ENCODE measurements at places on chromosomes 4 and X.

DNA sequence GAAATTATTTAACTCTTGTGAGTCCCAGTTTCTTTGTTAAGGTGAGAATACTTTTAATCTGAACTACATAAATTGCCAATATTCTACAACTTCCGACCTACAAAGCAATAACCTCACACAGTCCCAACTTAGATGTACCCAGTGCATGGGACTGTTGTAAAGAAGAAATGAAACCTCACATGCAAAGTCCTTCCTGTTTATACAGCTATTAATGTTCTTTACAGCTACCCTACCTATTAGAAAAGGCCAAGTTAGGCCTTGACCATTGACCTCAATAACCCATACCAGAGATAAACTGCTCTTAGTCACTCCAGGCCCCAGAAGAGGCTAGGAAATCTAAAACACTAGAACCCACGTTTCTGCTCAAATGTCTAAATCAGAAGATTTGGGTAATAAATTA, 920.1 kb upstream of the TENM3 start:
- DNase-seq = no peak

- DNase-seq = no peak
Measured at GRCh38 chr4:26406346-26406975, 83.8 kb downstream of the CCKAR start.

GRCh38 chr4:30396772-30397475, 323.2 kb upstream of the PCDH7 start:
- DNase-seq = no peak

DNA sequence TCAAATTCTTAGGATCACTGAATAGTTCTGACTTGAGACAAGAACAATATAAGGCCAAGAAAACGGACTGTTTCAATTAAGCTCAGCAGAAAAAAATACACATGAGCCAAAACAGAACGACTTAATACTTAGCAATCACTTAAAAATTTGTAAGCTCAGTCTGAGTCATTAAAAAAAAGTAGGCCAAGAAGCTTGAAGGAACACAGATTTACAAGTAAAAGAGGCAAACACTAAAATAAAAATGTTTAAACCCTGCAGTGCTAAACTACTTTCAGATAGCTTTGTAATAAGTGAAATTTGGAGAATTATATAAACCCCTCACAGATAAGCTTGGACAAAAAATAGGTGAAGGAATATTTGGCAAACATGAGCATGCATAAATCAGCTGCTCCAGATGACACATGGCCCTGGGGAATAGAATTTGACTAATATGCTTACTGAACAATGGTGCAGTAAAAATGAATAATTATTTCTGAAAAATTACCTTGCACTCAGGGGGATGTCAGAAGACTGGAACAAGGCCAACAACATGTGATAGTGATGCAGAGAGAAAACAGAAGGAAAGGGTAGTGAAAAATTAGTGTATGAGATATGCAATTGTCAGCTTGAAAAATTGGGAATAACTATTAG, 49.6 kb downstream of the LNX1 start:
- no peak for DNase-seq

GRCh38 chrX:110698696-110699095, 96.9 kb downstream of the CHRDL1 start:
- DNase-seq = no peak

- DNase-seq = no peak
Measured at GRCh38 chr4:114251020-114251419, 271.6 kb upstream of the ARSJ start.

DNA sequence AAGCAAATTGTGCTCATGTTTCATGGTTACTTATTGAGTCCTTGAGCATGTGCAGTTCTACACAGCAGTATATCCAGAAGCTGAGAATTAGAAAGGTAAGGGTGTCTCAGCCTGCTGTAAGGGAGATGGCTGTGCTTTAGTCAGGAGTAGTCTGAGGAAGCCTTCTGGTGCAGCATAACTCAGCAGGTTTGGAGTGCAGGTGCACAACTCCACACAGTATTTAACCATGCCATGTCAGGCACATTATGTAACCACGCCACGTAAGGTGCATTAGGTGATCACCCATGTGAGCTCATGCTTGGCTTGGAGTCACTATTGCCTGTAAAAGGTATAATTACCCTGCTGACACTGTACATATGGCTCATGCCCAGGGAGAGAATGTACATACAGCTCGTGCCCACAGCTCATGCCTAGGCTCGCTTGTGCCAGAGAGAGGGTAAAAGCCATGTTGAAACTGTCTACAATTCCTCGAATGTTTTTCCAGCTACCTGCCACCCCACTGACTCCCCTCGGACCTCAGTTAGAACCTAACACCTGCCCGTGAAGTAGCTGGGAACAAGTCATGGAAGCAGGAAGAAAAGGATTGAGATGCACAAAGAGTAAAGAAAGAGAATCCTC, 37.8 kb downstream of the UCHL1 start:
- no peak for DNase-seq

DNA sequence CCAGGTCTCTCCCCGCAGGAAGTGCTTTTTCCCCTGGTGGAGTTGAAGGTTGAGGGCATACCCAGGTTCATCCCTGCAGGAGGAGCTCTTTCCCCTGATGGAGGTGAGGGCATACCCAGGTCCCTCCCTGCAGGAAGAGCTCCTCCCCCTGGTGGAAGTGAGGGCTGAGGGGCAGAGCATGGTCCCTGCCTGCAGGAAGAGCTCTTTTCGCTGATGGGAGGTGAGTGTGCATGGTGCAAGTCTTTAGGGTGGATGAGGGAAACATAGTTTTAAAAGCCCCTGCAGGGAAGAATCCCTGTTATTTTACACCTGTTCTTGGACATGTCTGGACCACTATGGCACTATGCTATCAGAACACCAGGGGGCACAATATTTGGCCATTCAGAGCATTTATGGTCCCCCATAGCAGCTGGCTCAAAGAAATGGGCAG, 43.7 kb upstream of the PUDP start:
- no peak for DNase-seq

GRCh38 chrX:41734530-41734929, 10.5 kb downstream of the GPR82 start:
- DNase-seq = no peak

DNA sequence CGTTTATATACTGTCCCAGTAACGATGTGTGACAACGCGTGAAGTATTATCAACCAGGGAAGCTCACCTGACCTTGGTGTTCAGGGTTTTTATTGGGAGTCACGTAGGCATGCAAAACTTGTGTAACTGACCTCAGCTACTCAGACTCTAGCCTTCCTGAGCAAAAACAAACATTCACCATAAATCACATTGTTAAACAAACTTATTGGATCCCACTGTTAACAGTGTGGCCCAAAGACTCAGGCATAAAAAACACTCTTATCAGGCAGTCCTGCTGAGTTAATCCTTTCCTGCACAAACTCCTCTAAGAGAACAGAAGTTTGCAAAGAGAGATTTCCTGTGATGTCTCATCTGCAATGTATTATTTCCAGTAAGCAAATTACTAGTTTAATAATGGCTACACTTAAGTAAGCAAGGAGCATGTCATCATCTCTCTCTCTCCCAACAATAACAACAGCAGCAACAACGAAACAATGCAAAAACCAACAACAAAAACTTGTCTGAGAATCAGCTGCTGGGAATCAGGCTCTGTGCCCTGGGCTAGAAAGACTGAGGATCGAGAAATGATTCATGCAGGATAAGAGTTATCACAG, 12.0 kb downstream of the GAGE1 start:
- no peak for DNase-seq

DNA sequence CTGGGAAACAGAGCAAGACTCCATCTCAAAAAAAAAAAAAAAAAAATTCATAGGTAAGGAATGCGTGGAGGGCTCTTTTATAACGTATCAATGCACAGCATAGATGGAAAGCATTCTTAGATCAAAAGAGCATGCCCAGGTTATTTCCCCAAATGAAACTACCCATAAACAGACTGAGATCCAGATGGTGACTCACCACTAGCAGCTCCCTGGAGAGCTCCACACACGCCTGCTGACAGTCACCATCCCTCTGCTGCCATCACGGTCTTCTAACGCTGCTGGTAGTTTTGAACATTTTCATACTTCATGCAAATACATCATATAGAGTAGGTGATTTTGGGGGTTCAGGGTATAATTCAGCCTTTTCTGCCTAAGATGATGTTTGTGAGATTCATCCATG, 136.9 kb downstream of the ASMT start:
- no peak for DNase-seq

DNA sequence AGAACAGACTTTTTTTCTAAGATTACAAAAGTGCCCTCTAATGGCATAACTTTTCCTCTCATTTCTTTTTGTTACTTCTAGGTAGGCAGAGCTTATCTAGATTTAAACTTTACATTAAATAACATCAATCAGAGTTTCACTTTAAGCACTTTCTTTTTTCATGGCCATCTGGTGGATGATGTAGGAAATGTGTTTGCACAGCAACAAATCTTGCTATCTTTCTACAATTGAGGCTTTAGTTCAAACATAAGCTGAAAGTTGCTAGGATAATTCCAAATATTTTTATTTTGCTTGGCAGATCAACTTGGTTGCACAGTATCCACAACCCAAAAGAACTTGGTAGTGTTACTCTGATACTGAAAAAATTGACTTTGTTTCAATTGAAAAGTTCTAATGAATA, 22.0 kb downstream of the NDNF start:
- no peak for DNase-seq

- no peak for DNase-seq
Measured at GRCh38 chr4:139540632-139541031, 15.4 kb downstream of the SETD7 start.

DNA sequence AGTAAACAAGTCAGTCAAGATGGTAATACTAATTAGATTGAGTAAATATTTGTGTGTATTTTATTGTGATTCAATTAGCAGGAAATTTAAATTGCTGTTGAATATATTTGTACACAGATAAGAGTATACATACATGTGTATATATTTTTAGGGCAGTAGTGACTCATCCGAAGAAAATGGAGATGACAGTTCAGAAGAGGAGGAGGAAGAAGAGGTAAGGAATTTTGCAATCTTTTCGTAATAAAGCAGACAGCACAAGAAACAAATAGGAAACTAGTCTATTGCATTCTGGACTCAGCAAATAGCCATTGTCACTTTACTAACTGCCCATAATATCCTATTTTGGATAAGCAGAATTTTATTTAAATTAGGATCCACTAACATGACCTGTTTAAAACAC, 6.6 kb downstream of the IBSP start:
- DNase-seq = no peak

DNA sequence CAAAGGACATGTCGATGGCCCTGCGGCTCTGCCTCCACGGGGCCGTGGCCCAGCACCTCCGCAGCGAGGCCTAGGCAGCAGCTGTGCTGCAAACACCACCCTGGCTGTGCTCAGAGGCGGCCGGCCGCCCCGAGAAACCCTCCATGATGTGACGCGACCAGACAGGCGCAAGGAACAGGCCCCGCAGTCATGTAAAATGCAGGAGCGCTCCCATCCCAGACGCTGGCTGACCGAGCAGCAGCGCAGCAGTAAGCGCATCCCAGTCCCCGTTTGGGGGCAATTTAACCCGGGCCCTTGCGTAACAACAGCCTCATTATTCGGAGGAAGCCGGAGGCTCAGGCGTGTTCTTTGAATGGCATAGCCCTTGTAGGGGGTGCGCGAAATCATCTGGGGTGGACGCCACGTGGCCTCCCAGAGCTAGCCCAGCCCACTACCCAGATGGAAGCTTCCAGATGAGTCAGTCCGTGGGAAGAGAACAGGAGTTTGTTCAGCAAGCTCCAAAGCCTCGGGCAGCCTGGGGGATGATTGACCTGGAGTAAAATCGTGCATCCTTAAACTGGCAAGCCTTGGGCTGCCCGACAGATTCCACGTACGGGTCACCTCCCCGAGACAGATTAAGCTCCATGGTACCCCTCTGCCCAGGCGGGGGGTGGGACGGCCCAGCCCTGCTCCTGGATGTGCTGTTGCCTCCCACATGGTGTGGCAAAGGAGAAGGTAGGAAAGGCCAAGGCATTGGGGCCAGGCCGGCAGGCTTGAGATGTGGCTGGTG, 124.0 kb downstream of the HMX1 start:
- no peak for DNase-seq

DNA sequence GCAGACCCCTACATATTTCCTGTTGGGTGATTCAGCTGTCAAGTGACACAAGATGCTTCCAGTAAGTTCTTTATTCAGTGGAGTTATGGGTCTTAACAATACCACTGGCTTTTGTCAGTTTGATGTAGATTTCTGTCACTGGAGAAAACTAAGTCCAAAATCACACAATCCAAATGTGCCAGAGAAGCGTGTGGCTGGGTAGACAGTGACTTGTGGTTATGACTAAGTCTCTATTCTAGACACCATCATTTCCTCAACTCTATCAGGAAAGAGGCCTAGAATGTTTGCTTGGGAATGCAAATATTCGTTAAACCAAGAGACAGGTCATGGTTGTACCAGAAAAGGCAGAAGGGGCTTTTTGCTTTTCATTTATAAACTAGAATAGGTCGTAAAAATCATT, 54.4 kb upstream of the HS3ST1 start:
- DNase-seq = no peak

- DNase-seq = no peak
Measured at GRCh38 chr4:74006009-74006476, 7.6 kb upstream of the CXCL5 start.

GRCh38 chr4:180456928-180457327, 1786.3 kb upstream of the TENM3 start:
- no peak for DNase-seq

DNA sequence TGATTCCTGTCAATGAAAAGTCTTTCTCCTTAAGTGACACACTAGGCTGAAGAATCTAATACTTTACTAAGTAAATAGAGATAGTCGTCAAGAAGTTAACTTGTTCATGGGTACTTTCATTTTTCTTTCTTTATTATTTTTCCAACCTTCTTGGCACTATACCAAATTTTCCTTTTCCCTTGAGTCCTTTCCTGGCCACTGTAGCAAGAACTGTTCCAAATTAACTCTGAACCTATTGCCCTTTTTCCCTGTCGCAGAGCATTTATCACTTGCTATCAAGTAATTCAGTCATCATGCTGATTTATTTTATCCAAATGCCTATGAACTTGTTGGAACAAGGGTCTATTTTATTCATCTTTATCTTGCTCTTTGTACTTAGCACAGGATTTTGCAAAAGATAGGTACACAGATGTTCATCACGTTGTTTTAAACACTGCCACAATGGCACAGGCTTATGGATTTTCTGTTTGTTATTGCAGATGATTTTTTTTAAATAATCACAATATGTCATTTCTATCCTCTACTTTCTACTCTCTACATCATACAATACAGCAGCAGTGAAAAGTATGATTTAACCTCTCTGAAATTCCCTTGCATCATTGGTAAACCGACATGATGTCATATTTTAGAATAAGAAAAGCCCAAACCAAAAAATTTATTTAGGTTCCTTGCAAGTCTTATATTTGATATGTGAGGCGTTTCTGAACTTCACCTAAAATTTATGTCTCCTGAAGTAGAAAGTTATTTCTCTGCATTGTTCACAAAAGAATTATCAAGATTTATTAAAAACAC, 2352.3 kb downstream of the PCDH7 start:
- DNase-seq = no peak

DNA sequence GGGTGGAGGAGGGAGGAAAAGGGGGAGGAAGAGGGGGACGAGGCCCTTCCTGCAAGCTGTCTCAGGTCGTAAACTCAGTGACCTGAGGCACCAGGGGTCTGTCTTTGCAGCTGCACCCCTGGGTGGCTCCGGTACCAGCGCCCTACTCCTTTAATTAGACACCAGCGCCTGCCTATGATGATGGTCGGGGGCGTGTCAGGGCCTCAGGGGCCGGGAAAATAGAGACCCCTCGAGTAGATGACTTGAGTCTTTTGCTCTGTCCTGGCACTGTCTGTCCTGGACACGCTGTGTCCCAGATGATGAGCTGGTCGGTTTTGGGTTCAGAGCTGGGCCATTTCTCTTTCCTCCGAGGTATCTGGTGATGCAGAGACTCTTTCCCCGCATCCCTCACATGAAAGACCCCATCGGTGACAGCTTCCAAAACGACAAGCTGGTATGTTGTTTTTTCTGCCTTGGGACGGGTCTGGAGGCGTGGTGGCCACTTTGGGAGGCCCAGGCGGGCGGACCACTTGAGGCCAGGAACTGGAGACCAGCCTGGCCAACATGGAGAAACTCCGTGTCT, 11.2 kb downstream of the SLC25A6 start:
- no peak for DNase-seq

All from stimulated activated CD8-positive, alpha-beta memory T cell treated with anti-CD3 and anti-CD28 coated beads, Interleukin-12 subunit alpha, Interleukin-12 subunit beta, amount 100 ng/mL, for 4 hours (primary cell).